Left cardiac atrium (tissue), 4 donors: ENCODE measurements at places on chromosomes 5 and 9. TPM values are rescaled to one million over a fixed set of nuclear protein-coding genes. Genes with fewer than 3 reads are reported as not detected.

The SLC6A18 gene
- total RNA-seq: not detected

The DAPK1 gene
- 19.9 TPM for total RNA-seq

The SLC6A7 gene
- total RNA-seq: not detected

The WNT8A gene
- total RNA-seq: not detected

The LOX gene
- total RNA-seq: 25.2 TPM

The OTP gene
- not detected for total RNA-seq

The CCL27 gene
- not detected for total RNA-seq

The BASP1 gene
- 9.4 TPM for total RNA-seq

The EPB41L4A gene
- 28.5 TPM for total RNA-seq

The FST gene
- total RNA-seq: 10.5 TPM

The FOXE1 gene
- total RNA-seq: not detected

The FOXD4L4 gene
- not detected for total RNA-seq

The SLC6A3 gene
- not detected for total RNA-seq

The LCN2 gene
- total RNA-seq: 0.38 TPM

DNA sequence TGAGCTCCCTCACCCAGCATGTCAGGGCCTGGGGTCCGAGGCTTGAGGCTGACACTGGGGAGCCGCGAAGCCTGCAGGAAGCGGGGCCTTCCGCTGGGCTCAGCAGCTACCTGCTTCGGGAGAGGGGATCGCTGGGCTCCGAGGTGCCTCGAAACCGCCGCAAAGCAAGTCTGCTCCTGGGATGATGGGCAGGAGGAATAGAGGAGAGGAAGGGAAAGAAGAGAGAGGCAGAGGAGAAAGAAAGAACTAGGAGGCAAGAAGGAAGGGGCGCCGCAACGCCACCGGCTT is 1.5 kb upstream of the PRDM12 start:
- DNase-seq: no peak

DNA sequence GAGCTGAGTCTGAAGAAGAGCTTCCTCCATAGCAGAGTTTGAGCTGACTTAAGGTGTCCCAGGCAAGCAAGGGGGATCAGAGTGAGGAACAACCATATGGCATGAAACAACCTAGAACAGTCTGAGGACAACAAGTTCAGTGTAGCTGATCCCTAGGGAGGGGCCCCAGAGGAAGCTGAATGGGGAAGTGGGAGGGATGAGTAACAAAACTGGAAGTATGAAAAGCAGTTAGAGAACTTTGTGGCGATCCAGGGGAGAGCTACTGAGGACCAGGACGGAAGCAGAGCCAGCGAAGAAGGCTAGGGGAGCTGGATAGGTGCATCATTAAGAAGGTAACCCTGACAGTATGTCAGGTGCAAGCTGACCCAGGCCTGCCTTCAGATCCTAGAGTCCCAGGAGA is 580.8 kb downstream of the BNC2 start:
- DNase-seq: no peak

GRCh38 chr5:103424453-103425205 is 138.0 kb downstream of the NUDT12 start:
- DNase-seq: no peak

- DNase-seq: no peak
Observed at GRCh38 chr5:35342664-35343063, 112.4 kb upstream of the PRLR start.

- no peak for DNase-seq
Observed at GRCh38 chr9:12921621-12922020, 146.8 kb downstream of the LURAP1L start.

GRCh38 chr5:95841914-95842812 is 19.6 kb upstream of the GLRX start:
- peak; percentile 50 for DNase-seq

DNA sequence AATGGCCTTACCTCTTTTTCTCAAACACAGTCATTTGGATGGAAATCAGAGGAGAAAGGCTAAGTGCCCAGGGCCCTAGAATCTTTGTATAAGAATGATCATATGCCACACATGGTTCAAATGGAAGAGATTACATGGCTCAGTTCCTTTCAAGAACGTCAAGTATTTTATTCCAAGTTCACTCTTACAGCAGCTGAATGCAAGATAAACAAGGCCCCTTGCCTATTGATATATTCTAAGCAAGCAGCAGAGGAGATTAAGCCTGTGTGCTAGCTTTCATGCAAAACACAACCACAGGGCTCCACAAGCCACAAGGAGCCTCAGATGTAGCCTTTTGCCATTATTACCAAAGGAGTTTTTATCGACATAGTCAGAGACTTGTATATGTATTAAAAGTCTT is 55.3 kb upstream of the SLCO6A1 start:
- no peak for DNase-seq

DNA sequence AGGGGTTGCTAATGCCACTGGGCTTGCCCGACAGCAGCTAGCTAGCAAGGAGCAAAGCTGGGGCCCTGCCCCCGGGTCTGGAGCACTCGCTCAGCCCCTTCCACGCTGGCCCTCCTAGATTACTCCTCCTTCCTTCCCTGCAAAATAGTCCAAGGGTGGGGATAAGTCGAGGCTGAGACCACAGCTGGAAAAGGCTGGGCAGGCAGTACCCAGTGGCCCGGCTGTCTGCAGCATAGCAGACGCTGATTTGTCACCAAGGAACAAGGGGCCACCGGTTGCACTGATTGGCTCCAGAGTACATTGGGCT is 73.9 kb downstream of the ADAMTS2 start:
- no peak for DNase-seq

- DNase-seq: no peak
Observed at GRCh38 chr9:115799734-115800133, 353.9 kb upstream of the PAPPA start.

GRCh38 chr9:78040726-78041125 is 9.1 kb upstream of the GNAQ start:
- no peak for DNase-seq

- DNase-seq: peak; percentile 56
Observed at GRCh38 chr9:112174965-112175795, at the start of gene SUSD1. Gene SUSD1, minus strand, starts transcription at chr9:112175297. Its CDS starts 62 bp downstream, at chr9:112175235.

- DNase-seq: no peak
Observed at GRCh38 chr9:90770182-90770738, 31.4 kb upstream of the SYK start.

DNA sequence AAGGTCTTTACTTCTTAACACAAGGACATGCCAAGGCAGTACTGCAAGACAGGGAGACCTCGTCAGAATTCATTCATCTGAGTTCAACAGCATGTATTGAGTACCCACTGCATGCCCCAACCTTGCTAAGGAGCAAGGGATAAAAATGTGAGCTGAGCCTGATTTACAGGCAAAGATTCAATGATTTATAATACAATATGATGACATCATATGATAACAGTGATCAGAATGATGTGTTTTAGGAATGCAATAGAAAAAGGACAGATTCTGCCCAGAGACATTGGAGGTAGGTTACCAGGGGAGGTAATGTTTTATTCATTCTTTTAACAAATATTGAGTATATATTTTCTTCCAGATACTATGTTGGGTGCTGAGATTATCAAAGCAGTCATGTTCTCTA is 406.6 kb downstream of the ARHGEF28 start:
- DNase-seq: no peak

DNA sequence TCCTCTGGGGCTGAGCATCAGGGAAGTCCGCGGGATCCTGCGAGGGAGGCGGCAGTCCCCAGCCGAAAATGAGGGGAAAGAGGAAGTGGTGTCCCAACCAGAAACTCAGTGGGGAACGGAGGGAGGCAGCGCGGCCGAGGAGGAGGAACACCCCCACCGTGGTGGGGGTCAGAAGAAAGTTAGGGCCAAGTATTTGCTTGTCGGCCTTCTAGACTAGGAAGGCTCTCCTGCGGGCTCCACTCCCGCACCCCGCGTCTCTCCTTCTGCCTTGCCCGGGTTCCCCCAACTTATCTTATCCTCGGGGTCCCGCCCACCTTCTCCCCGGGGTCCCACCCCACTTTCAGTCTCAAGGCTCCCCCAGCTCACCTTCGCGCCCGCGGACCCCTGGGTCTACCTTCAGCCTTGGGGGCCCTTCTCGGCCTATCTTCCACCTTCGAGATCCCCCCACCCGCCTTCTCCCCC is 557 bp upstream of the PHF2 start:
- peak; percentile 65 for DNase-seq

DNA sequence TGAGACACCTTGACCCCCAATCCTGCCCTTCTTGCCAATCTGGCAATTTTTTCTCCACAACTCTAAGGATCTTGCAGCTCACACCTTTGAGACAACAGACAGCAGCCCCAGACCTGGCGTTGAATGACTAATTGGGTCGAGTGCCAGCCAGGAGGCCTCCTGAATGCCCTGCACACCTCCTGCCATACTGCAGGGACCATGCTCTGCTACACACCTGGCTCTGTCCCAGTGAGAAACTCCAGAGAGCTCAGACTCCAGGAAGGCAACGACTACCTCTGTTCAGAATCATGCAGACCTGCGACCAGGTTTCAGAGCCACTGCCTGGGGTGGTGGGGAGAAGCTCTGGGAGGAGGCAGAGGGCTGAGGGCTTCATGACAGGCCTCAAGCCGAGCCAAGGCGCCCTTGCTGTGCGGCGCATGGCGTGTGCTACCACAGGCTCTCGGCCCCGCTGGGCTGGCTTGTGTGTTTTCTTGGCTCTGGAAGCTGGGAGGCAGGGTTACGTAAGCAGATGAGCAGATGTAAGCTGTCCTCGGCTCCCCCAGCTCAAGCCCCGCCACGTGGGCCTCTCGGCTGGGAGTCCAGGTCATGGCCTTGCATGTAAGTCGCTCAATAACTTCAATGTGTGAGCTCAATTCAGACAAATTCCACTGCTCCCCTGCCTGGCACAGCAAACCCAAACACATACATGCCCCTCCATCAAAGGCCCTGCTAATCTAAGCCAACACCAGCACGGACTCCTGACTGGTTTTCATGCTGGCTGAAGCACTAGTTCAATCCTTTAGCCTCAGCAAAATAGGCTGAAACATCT is 27.5 kb downstream of the B4GALT1 start:
- peak; percentile 82 for DNase-seq

GRCh38 chr5:132368186-132368585 is 1.3 kb upstream of the SLC22A5 start:
- DNase-seq: no peak

GRCh38 chr9:133351526-133351907 is 3.5 kb downstream of the RPL7A start:
- DNase-seq: no peak

GRCh38 chr5:145681686-145682085 is 153.5 kb downstream of the PRELID2 start:
- peak; percentile 41 for DNase-seq
